ENCODE measurements at places on chromosomes 6 and 20.

- DNase-seq, result no peak
Observed at GRCh38 chr6:32177183-32177787, 920 bp upstream of the RNF5 start.

DNA sequence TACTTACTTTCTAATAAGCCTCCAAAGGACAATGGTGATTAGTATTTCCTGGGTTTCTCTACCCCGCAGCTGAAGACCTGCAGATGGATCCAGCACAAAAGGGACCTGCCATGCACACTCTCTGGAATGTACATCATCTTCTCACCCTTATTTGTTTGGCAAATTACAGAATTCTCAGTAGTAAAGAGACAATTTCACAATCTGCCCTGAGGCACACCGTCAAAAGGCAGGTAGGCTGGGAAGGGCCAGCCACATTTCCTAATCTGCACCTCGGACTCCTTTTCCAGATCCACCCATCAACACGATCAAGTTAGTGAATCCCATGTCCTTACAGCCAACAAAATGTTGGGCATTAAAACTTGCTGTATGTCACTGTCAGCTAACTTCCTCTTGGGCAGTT is 4.9 kb downstream of the OVOL2 start:
- no peak for DNase-seq

- DNase-seq, result no peak
Observed at GRCh38 chr20:44730441-44730840, 15.2 kb upstream of the KCNK15 start.

DNA sequence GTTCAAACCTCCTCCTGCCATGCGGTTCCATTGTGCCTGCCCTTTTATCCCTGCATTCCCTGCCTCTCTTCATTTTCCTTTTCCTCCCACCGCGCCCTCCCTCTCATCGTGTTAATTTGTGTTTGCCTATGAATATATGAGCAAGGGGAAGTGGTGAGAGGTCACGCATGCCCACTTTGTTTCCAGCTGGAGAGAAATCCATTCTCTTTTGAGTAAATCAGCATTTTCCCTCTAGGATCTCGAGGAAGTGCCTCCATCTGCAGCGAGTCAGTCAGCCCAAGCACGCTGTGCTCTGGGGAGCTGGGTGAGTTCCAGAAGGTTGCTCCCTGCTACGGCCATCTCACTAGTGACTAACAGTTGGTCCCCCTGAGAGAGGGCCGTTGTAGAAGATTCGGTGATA is 42.9 kb downstream of the CDH26 start:
- no peak for DNase-seq

DNA sequence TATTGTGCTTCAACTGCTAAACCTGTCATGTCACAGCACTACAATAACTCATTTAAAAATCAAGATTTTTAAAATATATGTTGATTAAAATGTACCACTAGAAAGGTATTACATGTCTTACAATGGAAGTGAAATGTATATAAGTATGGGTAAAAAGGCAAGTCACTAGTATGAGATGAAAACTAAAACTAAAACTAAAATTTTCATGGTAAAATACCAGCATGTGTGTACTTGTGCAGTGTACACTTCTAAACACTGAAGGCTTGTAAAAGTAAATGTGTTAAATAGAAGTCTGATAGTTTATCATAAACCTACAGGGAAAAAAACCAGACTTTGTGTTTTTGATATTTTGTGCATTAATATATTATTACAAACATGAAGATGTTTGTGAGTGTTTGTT is 13.7 kb upstream of the TMEM244 start:
- no peak for DNase-seq

- DNase-seq, result no peak
Observed at GRCh38 chr20:50504231-50504823, 5.9 kb upstream of the PTPN1 start.

DNA sequence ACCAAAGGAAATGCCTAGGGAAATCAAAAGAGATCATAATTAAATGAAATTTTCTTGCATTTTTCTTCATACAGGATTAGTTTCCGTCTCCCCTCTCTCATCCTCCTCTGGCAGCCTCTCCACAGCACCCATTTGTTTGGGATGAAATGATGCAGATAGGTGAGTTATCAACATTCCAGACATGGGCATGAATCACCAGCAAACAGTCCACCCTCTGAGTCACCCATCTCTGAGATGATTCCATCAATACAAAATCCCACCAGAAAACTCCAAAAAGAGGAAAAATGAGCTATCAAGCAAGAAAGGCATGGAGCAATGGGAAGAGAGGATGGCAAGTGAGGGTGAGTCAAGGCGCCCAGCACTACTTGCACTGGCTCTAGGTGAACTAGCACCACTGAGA is 11.4 kb downstream of the MC3R start:
- no peak for DNase-seq

All from activated T-cell treated with anti-CD3 and anti-CD28 coated beads for 24 hours (primary cell).